ENCODE measurements at places on chromosomes 1 and 21.

DNA sequence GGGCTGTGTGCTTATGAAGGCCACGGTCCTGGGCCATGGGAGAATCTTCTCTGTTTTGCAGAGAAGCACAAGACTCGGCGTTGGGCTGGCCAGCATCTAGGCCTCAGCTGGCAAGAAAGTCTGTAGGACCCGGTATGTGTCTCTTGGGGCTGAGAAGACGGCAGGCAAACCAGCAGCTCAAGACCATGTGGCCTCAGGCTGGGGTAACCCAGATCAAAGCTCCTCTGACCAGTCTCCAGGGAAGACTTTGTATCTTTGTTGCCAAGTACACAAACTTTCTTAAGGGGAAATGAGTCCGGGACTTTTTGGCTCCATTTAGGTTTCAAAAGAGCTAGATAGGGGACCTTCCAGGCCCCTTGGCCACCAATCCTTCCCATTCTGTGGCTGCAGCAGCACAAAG, 60.1 kb downstream of the PTP4A2 start:
- no peak for DNase-seq

- no peak for DNase-seq
These were observed 24.2 kb downstream of the DAP3 start for GRCh38 chr1:155713075-155713474.

- DNase-seq, result no peak
These were observed 24.4 kb upstream of the PWP2 start for GRCh38 chr21:44082648-44083440.

DNA sequence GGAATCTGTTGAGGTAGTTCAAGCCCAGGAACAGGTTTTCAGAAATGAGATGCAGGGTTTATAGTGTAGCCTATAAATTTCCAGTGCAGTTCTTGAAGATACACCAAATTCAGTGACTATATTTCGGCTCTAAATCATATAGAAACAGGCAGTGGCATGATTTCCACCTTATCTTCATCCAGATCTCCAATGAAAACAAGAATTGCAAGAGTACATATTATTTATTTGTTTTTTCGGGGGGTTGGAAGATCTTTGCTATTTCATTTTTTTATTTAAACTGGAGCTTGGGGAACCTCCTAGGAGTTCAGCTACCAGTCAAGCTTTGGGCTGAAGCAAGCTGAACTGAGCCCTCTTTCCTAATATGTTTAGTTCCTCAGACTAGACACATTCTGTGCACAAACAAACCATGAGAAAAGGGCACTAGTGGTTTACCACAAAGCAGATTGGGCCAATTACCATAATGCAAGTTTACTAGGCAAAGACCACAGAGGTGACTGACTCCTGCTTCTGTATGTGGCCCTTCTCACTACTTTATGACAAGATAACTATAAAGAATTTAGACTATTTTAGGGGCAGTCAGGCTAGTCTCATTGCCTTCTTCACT, 68.5 kb downstream of the RGS2 start:
- DNase-seq, result peak; percentile 0

DNA sequence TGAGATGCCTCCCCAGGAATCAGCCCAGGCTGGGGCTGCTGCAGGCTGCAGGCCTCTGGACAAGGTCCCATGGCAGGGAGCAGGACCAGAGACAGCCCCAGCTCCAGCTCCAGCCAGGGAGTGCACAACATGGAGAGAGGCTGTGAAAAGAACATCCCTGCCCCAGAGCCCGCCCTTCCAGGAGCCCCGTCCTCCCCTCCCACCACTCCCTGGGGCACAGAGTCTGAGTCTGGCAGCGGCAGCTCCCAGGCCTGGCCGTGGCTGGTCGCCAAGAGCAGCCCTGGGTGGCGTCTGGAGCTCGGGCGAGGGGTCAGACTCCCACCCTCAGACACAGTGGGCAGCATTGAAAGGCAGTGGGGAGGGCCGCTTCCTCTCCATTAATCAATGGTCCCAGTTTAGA, 37.8 kb downstream of the MEGF6 start:
- DNase-seq, result no peak
